ENCODE measurements at places on chromosomes 5 and 9. TPM values are rescaled to one million over a fixed set of nuclear protein-coding genes. Genes with fewer than 3 reads are reported as not detected.

IFNA21 gene
- total RNA-seq: not detected

CBY3 gene
- not detected for total RNA-seq

NTRK2 gene
- 51.5 TPM for total RNA-seq

ESM1 gene
- not detected for total RNA-seq

TTC16 gene
- 0.16 TPM for total RNA-seq

DMRT3 gene
- total RNA-seq: 0.44 TPM

STXBP1 gene
- total RNA-seq: 59.9 TPM

CTXN3 gene
- total RNA-seq: not detected

MARVELD2 gene
- total RNA-seq: 0.49 TPM

SPINK1 gene
- not detected for total RNA-seq

OTP gene
- not detected for total RNA-seq

ARID3C gene
- not detected for total RNA-seq

FOXI1 gene
- not detected for total RNA-seq

PHYHD1 gene
- 36.8 TPM for total RNA-seq

RETREG1 gene
- total RNA-seq: 89.1 TPM

NKD2 gene
- total RNA-seq: not detected

NFIB gene
- 215 TPM for total RNA-seq

PCDHGA11 gene
- 3.4 TPM for total RNA-seq

ADAMTSL1 gene
- 16.4 TPM for total RNA-seq

TMC1 gene
- 3.6 TPM for total RNA-seq

RNF183 gene
- total RNA-seq: not detected

SOX30 gene
- not detected for total RNA-seq

FOXD4L6 gene
- total RNA-seq: not detected

FOXD1 gene
- total RNA-seq: not detected

PCDHGB3 gene
- total RNA-seq: 2.0 TPM

TSSK1B gene
- total RNA-seq: not detected

ARHGEF39 gene
- not detected for total RNA-seq

ACTBL2 gene
- total RNA-seq: not detected

PCDHGB2 gene
- 2.1 TPM for total RNA-seq

ENTPD2 gene
- not detected for total RNA-seq

COMMD10 gene
- total RNA-seq: 36.6 TPM

SLC36A3 gene
- not detected for total RNA-seq

RNF208 gene
- 0.88 TPM for total RNA-seq

PCA3 gene
- 0.17 TPM for total RNA-seq

SLC24A2 gene
- total RNA-seq: not detected

PRDM9 gene
- total RNA-seq: not detected

SPINK13 gene
- total RNA-seq: not detected

SPATA31D4 gene
- total RNA-seq: not detected

PELO gene
- total RNA-seq: 8.8 TPM

PFN3 gene
- total RNA-seq: not detected

IRX2 gene
- total RNA-seq: 4.3 TPM

HRCT1 gene
- 9.5 TPM for total RNA-seq

KCNV2 gene
- total RNA-seq: not detected

TMEM215 gene
- not detected for total RNA-seq

KIF24 gene
- total RNA-seq: 0.88 TPM

C9 gene
- total RNA-seq: 1.3 TPM

PDGFRB gene
- 148 TPM for total RNA-seq

GABRG2 gene
- not detected for total RNA-seq

RORB gene
- total RNA-seq: 0.82 TPM

MEIKIN gene
- total RNA-seq: not detected

PCDHB4 gene
- 2.0 TPM for total RNA-seq

STC2 gene
- 15.0 TPM for total RNA-seq

TAF11L10 gene
- total RNA-seq: not detected

N4BP3 gene
- 3.0 TPM for total RNA-seq

CDC14B gene
- total RNA-seq: 46.5 TPM
